ENCODE measurements at places on chromosomes 1 and 21.

DNA sequence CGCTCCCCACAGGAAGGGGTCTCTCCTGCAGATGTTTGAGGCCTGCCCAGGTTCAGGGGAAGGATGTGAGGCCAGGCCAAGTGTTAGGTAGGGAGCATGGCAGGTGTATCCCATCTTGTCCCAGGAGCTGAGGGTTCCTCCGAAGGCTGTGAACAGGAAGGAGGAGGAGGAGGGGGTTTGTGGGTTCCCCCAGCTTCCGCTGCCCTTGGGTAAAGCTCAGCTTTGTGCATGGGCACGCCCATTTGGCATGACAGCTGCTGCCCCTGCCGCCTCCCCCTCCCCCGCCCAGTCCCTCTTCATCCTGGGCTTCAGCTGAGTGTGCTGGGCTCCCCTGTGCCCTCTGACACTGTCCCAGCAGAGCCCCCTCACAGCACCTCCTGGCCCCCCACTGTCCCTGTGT, 25.5 kb downstream of the TNFRSF8 start:
- no peak for DNase-seq

DNA sequence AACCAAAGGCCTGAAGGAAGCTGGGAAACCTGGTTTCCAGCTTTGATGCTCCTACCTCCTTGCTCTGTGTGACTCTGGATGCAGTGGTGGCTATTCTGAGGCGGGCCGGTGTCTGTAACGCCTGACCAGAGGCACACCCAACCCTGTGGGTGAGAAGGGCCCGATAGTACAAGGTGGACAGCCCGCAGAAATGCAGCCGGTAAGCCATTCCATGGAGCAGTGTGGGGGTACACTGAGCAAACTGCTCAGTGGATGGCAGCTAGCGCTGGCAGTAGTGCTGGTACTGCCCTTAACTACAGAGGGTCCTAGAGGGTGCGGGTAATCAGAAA, 36.0 kb downstream of the AHDC1 start:
- no peak for DNase-seq

GRCh38 chr1:15620155-15620545, 2.9 kb downstream of the DDI2 start:
- no peak for DNase-seq

GRCh38 chr1:67740543-67740942, 55.5 kb downstream of the GADD45A start:
- DNase-seq, result no peak

DNA sequence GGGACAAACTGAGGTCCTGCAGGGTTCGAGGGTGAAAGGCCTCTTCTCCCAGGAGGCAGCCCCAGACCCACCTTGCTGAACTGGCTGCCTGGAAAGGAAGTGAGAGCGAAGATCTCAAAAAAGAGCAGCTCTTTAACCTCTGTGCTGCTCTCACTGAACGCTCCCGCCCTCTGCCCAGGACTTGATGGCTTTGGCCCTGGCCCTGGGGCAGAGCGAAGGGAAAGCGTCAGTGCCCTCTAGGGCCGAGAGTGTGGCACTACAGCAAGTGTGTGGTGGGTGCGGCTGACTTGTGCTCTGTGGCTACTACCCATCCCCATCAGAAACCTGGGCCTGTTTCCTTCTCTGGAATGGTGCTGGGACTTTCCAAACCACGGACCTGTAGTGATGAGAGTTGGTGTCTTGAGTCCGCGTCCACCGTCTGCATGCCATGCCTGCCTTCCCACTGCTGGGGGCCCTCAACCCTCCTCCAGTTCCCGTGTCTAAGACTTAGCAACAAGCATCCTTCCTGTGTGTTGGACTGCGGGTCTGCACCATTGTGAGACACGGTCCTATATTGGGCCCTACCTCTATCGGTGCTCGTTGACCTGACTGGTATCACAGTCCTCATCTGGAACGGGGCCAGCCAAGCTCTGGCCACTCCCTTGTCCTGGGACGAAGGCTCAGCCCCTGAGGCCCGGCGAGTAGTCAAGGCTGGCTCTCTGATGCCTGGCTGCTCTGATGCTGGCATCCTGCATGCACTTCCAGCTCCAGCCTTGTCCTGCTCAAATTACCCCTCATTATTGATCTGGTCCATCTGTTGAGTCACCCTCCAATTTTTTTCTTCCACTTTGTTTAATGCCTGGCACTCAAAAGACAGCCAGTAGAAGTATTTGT, 180.3 kb downstream of the DISC1 start:
- peak; percentile 51 for DNase-seq

DNA sequence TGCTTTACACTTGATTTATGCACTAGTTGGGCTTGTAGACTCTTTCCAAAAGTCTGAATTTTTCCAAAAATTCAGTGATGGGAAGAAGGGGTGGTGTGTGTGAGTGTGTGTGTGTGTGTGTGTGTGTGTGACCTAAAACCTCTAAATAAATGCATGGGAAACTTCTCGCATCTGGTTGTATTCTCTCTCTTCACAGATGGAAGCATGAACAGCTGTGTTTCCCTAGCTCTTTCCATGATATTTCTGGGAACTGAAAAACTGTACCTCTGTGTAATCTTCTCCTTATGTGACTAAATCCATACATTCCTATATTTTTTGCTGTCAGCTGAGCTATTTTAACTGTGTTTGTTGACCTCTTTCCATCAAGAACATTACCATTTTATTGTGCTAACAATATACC, 26.2 kb upstream of the CYYR1 start:
- DNase-seq, result no peak

DNA sequence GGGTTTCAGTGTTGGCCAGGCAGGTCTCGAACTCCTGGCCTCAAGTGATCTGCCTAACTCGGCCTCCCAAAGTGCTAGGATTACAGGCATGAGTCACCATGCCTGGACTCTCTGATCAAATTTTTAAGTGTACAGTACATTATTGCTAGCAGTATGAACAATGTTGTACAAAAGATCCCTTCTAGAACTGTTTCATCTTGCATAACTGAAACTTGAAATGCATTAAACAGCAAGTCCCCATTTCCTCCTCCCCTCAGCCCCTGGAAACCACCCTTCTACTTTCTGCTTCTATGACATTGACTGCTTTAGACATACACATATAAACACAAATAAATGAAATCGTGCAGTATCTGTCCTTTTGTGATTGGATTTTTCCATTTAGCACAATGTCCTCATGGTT, 463.4 kb downstream of the PTPRC start:
- DNase-seq, result no peak

Data from heart right ventricle (tissue), 16 donors.